NCI-H774 (cell line): ENCODE measurements at places on chromosomes 6 and 20.

GRCh38 chr6:45563041-45563440 lies 185.3 kb upstream of the SUPT3H start:
- no peak for DNase-seq

DNA sequence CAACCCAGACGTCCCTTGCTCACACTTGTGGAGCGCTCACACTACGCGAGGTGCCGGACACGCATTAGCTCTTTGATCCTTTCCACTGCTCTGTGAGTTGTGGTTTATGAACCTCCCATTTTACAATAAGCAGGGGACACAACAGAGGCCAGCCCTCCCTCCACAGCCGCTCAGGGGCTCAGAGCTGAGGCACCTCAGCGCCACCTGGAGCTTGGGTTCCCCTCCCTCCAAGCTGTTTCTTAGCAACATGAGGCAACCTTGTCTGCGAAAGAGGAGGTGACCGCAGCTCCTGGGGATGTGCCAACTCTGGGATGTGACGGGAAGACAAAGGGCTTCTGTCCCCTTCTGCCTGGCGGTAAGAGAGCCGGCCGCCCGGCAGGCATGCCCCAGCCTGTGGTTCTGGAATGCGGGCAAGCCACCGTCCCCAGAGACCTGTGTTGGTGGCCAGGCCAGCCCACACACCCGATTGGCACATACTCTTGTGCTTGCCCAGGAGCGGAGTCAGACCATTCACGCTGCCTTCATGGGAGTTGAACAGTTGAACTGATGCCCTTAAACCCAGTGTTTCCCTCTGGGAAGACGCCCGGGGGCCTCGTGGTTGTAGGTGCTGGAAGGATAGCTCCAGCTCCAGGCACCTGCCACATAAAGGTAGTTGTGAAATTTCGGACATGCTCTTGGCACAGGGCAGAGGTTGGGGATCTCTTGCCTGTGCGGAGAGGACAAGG lies 44.5 kb downstream of the RBM38 start:
- peak; percentile 88 for DNase-seq

DNA sequence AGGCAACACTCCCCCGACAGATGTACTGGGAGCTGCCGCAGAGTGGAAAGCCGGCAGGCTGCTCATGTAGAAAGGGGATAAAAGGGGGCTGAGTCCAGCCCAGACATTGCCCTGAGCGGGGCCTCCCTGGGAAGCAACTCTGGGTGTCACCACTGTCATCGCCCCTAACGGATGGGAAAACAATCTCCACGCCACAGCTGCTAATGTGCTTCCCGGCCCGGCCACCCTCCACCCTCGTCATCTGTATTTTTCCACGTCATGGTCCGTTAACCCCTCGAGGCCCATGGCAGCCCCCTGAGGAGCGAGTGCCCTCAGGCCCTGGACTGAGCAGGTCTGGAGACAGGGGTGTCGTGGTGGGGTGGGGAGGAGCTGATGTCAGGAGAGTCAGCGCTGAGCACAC lies 227.4 kb downstream of the DLL1 start:
- DNase-seq, result no peak

DNA sequence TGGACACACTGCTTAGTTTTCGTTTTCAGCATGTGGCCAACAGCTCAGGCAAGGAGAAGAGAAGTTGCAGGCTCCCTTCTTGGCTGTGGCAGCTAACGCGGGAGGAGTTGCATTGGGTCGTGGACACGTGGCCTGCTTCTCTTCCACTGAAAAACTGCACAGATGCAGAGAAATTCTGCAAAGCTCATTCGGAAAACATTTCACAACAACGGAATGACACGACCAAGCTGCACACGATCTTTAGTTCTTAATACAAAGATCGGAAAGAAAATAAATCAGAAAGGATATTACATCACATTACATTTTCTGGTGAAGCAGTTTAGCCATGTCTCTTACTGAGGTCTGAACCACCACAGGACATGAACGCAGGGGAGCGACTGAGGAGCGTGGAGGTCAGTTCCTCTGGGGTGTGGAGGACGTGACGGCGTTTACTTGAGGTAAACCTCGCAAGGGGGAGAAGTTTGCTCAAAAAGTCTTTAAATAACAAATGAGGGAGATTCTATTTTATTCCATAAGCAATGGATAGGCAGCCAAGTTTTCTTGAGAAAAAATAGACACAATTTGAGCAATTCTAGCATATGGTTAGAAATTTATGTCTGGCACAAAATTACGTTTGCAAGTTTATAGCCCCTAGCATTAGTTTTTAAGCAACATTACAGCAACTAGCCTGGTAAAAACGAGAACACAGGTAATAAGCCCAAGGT lies 178.3 kb downstream of the THBS2 start:
- DNase-seq, result no peak

- DNase-seq, result no peak
Observed at GRCh38 chr6:43950051-43950605, 177.1 kb downstream of the MRPL14 start.
